ENCODE measurements at places on chromosomes 11 and 22.

DNA sequence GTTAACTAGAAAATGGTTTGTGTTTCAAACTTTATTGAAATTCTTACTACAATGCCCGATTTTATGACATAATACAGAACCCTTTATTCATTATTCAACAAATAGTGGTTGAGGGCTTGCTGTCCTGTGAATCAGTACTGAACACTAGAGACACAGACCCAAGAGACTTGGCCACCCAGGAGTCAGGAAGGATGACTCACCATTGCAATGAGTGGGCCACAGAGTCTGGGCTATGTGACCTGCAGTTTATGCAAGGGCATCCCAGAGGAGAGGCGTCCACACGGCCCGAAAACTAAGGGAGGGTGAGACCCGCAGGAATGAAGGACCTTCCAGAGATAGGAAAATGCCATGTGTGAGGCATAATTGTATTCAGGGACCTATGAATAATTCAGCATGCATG is 143.8 kb upstream of the DDI1 start:
- DNase-seq, result no peak

DNA sequence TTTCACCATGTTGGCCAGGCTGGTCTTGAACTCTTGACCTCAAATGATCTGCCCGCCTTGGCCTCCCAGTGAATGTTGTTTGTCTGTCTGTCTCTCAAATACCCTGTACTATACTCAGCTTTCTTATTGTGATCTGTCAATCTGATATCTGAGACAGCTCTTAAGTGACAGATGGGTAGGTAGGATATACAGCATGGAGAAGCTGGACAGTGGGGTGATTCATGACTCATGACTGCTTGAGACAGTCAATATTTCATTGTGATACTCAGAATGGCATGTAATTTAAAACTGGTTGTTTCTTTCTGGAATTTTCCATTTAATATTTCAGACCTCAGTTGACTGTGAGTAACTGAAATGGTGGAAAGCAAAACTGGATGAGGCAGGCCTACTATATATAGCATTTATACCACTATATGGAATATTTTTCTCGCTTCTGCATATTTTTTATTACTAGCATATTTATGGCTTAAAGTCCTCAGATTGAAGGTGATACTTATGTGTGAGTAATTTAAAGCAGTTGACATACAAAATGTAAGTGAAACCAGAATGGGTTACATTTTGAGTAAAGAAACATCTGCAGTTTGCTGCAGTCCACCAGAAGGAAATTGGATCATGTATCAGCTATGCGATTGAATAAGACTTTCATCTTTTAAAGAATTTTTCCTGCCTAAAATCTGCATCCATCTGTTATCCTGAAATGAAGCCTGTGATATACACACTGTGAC is 22.3 kb downstream of the ARHGAP42 start:
- DNase-seq, result no peak

GRCh38 chr11:82864268-82864667 is 36.0 kb downstream of the PRCP start:
- DNase-seq, result no peak

- DNase-seq, result no peak
Measured at GRCh38 chr11:112784323-112785073, 176.7 kb upstream of the NCAM1 start.

DNA sequence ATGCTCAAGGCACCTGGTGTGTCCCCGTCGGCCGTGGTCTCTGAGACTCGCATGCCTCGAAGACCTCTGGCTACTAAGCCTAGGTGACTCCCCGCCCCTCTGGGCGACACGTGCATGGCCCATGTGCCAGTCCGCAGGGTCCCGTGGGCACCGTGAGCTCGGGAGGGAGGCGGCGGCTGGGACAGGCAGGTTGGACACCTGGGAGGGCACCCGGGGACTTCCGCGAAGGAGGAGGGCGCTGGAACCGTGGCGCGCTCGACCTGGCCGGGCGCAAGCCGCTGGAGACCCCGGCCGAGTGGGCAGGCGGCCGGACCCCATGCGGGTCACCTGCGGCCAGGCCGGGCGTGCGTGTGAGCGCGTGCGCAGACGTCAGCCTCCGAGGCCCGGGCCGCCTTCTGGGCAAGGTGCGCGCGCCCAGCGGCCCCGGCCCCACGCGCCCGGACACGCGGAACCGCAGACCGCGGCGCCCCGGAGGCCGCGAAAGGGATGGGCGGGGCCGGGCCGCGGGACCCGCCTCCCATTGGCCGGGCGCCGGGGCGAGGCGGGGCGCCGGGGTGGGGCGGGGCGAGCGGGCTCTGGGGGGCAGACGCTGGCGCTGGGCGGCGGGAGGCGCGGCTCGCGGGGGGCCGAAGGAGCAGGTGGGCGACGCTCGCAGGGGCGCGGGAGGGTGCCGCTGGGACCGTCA is 579 bp upstream of the RASD2 start:
- peak; percentile 43 for DNase-seq

DNA sequence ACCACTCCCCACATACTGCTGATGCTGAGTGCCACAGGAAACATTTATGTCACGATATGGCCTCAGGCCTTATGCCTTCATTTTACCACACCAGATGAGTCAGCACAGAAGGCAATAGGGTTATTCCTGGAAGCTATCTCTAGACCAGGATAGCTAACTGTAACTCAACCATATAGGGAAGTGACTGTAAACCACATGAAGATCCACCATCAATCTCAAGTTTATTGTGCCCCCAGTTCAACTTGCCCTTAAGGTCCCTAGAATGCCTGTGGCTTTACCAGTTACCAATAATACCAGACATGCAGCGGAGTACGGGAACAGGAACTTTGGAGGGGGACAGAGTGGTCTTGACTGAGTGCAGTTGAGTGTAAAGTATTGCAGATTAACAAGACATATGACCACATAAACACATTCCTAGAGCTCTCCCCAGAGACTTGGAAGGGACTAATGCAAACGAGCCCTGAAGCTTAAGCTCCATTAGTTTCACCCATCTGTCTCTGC is 180.9 kb downstream of the KIF18A start:
- DNase-seq, result no peak

GRCh38 chr11:133476570-133477250 is 55.6 kb downstream of the OPCML start:
- no peak for DNase-seq
